ENCODE measurements at places on chromosomes 3 and 15.

DNA sequence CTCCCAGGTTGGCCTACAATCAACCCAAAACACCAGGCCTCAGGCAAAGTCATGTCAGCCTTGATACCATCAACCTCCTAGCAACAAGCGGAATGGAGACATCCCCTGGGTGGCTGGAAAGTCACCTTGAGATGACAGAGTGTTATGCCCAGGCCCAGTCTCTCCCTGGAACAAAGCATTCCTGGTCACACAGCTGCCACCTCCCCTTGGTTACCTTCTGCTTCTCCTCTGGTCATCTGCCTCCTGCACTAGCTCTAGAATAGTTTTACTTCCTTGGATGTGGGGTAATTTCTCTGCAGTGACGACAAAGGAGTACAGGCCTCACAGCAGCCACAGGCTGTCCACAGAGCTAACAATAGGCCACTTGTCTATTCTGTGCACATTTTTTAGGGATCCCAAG is 114.9 kb downstream of the RFTN1 start:
- DNase-seq: no peak

GRCh38 chr3:101838691-101839090 is 10.6 kb upstream of the NFKBIZ start:
- no peak for DNase-seq

GRCh38 chr3:97720417-97720816 is 44.1 kb upstream of the ARL6 start:
- no peak for DNase-seq

DNA sequence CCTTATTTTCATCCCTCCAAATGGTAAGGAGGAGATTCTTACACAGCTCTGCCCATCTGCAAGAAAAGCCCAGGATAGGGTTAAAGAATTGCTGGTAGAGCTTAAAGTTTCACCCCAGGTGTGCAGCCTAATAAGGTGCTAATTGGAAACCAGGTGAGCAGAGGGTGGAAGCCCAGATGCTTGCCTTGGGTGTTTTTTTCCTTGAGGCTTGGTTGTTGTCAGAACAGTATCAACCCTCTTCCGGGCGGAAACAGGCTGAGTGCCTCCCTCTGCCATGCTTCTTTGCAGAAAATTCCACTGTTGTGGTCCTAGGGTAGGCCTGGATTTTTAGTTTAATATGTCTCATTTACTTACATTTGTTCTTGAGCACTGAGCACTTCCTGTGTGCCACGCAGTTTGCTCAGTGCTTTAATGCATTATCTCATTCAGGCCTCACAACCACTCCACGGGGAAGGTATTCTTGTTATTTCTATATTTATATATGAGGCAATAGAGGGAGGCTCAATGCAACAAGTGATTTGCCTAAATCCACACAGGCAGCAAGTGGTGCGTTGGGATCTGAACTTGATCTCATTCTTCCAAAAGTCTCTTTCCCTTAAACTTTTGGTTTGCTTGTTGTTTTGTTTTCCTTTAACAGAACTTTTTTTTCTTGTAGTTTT is 115.0 kb upstream of the LRIG1 start:
- DNase-seq: no peak

DNA sequence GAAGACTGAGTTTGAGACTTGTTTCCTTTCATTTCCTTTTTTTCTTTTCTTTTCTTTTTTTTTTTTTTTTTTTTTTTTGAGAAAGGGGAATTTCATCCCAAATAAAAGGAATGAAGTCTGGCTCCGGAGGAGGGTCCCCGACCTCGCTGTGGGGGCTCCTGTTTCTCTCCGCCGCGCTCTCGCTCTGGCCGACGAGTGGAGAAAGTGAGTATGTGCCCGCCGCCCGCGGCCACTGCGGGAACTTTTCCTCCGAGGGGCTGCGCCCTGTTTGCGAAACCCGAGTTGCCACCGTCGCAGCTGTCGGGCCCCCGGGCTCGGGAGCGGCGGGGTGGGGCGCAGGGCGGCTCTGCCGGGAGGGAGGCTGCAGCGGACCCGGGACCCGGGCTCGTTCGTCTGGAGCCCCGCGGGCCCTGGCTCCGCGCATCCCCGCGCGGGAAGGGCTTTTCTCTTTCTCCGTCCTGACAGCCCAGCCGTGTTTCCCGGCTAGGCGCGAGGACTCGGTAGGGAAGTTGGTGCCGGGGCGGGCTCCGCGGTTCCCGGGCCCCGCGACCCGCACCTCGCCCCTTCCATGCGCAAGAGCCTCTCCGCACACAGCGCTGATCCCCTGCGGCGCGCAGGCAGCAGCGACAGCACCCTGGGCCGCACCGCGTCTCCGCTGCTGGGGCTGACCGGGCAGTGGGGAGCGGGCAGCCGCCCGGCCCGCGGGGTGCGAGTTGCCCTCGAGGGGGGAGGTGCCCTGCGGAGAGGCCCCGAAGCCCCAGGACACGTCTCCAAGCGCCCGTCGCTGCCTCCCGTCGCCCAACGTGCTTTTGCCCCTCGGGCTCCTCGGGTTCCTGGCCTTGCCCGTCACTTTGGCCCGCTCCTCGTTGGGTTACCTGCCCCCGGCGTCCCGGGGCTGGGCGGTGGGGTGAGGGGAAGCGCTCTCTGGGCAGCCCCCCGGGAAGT is 1.4 kb downstream of the IGF1R start:
- DNase-seq: no peak

DNA sequence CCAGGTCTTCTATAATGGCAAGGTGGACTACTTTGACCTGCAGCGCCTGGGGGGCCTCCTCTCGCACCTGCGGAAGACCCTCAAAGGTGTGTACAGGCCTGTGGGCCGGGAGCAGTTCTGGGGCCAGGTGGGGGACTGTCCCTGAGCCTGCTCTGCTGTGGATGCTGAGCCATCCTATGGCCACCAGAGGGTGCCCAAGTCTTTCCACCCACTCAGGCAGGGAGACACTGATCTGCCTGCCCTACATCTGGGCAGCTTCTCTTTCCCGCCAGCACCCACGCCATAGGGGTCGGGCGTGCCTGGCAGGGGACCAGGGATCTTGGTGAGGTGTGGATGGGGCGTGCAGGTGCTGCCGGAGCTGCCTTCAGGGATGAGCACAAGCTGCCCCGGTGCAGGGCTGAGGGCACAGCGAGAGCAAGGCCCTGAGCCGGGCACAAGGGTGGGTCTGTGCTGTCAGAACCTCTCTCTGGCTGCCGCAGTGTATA is 14.1 kb downstream of the RNF123 start:
- no peak for DNase-seq

DNA sequence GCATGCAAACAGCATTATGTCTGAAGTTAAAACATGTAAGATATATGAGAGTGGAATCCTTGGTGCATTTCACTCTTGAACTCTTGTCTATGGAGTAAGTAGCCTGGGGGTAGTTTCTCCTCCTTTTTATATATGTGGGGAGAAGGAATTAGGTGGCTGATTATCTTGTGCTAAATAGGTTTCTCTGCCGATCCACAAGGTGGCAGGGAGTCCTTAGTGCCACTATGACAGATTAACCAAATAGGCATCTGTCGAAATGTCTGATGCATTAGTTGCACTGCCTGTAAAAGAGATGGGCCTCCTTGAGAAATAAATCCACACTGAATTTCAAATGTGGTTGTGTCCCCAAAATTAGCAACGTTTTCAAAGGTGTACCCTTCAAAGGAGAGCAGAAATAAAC is 170.1 kb downstream of the CNTN4 start:
- no peak for DNase-seq

DNA sequence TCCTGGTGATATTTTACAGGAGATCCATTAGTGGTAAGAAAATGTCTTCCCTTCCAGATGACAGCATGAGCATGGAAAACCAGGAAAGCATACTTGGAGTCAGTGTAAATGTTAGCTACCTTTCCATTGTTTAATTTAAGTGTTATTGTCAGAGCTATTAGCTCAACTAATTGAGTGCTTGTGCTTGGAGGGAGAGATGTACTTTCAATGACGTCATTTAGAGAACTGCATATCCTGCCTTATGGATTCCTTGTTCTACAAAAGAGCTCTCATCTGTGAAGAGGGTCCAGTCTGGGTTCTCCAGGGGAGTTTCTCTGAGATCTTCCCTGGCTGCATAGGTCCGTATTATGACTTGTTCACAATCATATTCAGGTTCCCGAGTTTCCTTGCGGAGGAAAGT is 687.2 kb downstream of the TBL1XR1 start:
- DNase-seq: no peak

- no peak for DNase-seq
Observed at GRCh38 chr3:15756505-15756904, 41.3 kb downstream of the ANKRD28 start.

GRCh38 chr3:35659768-35660167 is 20.4 kb downstream of the ARPP21 start:
- no peak for DNase-seq

DNA sequence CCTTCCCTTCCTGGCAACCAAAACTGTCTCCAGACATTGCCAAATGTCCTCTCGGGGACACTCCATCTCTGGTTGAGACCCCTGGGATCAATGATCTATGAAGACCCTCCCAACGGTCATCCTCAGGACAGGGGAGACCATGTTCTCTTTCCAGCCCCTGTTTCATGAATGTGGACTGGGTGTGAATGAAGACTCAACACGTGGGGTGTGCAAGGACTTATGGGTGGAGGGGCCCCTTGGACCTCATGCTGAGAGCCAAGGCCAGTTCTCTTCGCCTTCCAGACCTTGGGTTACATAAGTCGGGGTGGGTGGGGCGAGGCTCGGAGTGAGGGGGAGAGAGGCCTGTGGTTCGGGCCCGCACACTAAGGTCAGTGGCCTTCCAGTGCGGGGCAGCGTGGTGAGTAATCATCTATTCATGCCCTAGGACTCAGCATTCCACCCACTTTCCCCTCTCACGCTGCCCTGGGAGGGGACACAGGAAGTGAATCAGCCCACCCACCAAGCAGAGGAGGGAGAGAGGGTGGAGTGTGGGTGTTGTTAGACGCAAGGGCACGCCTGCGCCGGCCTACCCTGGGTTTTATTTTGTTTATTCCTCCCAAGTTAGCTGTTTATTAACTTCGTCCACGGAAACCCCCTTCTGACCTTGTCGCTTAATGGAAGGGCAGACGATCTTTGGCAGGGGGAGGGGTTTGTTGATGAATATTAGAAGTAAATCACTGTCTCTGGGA is 6.7 kb downstream of the PAQR5 start:
- DNase-seq: no peak

- DNase-seq: no peak
Observed at GRCh38 chr3:161067335-161067734, 37.8 kb downstream of the B3GALNT1 start.

GRCh38 chr15:59998950-59999611 is 5.0 kb upstream of the FOXB1 start:
- no peak for DNase-seq

DNA sequence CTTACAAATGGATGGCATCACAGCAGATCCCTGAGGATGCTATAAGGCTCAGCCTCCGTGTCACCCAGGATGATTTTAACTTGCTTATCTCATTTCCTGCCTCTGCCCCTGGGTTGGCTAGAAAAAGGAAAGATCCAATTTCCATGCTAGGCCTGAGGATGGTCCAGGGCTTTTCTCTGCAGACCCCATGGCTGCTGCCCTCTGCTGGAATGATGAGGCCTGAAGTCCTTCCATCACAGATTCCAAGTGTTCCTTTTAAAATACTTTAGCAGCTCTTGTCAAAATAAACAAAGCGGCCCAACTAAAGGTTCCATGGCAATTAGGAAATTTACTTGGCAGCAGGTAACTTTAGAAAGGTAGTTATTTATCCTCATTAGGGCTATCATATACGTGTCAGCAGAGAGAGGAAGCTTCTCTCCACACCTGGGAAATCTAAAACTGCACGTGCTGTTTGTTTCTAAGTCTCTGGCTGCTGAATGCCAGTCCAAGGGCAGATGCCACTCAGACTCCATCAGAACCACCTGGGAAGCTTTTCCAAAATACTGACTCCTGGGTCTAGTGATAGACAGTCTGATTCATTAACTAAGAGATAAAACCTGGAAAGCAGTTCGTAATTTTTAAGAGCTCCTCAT is 401.9 kb upstream of the IL12A start:
- no peak for DNase-seq

DNA sequence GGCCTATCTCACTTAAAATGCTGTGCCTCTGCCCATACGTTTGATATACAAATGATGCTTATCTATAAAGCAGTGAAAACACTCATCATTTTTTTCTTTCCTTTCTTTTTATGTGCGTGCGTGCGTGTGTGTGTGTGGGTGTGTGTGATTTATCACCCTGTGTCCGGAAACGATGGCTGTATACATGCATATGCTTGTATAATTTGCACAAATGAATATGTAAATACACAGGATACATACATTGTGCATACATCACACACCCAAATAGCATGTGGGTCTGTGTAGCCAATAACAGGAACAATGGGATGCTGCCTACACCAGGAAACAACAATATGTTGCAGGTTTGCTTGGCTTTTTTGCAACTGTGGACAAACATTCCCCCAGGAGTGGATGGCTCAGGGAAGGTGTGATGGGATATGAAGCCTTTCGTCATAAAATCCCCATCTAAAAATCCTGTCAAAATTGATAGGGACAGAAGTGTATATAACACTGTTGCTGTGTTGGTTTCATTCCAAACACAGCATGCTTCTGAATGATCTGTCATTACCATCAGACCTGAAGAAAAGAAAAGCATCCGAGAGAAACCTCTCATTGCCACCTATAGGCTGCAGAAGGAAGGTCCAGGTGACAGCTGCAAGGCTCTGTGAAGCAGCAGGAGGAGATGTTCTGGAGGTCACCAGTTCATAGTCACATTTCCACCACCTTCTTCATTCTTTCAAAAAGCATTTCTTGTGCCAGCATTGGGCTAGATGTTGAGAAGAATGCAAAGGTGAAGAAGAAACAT is 503.9 kb upstream of the NR2F2 start:
- DNase-seq: no peak

DNA sequence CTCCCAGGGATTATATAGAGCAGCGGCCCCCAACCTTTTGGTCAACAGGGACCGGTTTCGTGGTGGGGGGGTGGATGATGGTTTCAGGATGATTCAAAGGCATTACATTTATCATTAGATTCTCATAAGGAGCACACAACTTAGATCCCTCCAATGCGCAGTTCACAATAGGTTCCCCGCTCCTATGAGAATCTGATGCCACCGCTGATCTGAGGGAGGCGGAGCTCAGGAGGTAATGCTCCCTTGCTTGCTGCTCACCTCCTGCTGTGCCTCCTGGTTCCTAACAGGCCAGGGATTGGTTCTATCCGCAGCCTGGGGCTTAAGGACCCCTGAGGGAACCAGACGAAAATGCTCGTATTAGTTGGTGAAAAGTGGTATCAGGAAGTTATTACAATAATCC is 1.3 kb upstream of the HACD2 start:
- no peak for DNase-seq

DNA sequence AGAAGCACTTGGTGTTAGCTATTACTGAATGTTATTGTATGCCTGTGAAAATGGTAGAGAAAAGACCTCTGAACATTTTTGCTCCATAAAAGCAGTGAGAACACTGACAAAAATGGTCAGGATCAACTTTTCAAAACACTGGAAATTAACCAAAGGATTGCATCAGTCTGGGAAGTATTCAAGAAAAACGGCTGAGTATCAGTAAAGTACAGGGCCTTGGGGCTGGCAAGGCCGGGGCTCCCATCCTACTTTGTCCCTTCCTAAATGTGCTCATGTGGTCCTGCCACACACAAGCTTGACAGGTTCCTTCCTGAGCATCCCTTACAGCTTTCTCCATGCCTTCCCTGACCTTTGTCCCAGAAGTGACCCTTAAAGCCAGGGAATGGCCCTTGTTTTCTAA is 84.0 kb downstream of the CFAP20DC start:
- no peak for DNase-seq

- no peak for DNase-seq
Observed at GRCh38 chr15:84929795-84930603, 45.5 kb downstream of the SLC28A1 start.
